ENCODE measurements at places on chromosomes 7 and 10.

DNA sequence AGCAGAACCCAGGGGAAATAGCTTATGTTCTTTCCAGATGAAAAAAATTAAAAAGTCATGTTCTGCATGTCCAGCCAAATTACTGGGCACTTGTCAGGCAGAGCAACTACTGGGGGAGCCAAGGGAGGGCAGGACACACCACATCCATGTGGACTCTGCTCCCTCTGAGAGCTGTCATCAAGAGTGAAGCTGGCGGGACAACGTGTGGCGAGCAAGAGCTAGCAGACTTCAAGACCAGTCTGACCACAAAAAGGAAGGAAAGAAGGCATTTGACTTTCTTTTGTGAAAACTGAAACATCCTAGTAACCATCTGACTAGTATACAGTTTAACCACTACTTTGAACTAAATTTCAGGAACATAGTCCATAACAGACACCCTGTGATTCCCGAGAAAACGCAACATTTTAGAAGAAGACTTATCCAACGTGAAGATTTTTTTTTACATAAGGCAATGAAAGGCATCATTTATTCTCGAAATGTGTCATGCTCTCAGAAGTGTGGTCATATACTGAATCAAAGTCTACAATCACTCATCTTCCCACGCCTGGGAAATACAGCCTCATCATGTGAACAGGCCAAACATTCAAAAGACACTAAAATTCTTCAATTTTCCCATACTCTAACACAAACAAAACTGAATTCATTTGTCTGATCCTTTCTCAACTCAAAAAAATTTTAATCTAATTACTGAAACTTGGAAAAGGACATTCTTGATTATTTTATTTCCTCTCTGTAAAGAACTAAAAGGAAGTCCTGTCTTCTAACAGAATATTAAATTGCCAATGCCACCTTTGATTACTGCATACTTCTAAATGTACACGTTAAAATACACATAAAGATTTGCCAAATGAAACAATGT is 15.5 kb downstream of the CYTH3 start:
- DNase-seq = no peak

DNA sequence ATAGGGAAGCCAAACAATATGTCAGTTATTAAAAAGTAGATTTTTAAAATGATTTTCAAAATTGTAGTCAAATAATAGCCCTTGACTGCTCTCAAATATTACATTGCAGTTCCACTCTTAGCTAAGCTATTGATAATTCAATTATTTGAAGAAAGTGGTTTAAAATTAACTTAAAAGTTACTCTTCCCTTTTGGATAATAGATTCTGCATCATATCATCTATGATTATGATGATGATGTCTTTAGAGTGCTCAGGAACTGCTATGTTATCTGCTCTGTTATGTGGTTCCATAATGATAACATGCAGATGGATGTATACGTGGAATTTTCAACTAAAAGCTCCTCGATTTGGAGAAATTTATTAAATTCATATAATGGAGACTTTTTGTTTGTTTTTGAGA is 110.0 kb downstream of the ADAM22 start:
- DNase-seq = no peak

- DNase-seq = no peak
Measured at GRCh38 chr10:130470973-130471372, 334.8 kb downstream of the GLRX3 start.

GRCh38 chr10:103605359-103606096 is 112.0 kb downstream of the NEURL1 start:
- no peak for DNase-seq

- no peak for DNase-seq
Measured at GRCh38 chr7:4240042-4240441, 442.1 kb upstream of the FOXK1 start.

GRCh38 chr10:76509446-76509845 is 1078.0 kb downstream of the LRMDA start:
- DNase-seq = no peak

DNA sequence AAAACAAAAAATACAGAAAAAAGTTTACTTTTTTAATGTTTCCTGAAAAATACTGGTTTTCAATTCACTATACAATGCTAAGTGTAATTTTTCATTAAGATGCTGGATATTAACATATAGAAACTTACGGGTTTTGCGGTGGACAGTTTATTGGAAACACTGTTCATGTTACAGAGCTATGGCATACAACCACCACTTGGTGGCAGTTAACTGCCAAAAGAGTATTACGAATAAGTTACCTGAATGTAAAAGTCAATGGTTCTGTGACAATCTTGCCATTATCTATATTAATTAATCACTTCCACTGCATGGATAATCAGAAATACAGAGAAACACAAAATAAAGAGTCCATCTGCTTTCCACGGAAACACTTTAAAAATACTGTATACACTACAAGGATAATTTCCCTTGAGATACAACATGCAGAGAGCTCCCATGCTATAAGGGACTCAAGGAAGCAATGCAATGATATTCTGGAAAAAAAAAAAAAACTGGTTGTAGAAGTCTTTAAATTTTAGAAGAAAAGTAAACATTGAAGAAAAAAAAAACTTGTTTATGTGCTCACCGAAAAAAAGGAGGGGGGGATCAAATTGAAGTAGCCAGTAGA is 97.0 kb downstream of the TPK1 start:
- DNase-seq = no peak

DNA sequence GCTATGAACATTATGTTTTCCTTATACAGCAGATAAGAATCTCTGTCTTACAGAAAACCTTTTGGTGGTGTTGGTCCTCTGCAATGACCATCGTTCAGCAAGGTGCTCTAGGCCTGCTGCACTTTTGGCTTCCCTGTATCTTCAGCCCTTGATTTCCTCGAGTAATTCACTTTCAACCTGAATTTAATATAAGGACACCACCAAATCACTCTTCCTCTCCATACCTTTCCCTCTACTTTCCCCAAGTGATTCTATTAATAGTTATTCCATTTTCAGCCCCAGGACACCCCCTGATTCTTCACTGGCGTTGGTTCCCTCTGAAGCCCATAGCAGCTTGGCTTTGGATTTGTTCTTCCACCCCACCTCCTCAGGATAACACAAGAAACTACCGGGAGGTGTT is 72.2 kb downstream of the EZH2 start:
- no peak for DNase-seq

DNA sequence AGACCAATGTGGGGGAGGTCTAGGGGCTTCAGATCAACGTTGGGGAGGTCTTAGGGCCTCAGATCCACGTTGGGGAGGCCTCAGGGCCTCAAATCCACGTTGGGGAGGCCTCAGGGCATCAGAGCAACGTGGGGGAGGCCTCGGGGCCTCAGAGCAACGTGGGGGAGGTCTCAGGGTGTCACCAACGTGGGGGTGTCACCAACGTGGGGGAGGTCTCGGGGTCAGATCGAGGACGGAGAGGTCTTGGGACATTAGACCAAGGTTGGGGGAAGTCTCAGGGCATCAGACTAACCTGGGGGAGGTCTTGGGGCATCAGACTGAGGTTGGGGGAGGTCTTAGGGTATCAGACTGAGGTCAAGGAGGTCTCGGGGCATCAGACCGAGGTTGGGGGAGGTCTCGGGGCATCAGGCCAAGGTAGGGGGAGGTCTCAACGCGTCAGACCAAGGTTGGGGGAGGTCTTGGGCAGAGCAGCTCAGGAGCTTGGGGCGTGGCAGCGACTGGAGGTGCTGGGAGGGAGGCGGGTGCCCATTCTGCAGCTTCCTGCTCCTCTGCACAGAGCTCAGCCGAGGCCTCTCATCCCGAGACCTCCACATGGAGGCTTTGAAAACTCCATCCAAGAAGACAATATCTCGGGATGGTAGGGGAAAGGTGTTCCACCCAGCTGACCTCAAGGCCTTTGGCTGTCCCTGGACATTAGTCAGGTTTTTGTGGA is 159.8 kb downstream of the WDR37 start:
- DNase-seq = no peak

Measured in epithelial cell of prostate (primary cell).